ENCODE measurements at places on chromosomes 6 and 20. TPM values are rescaled to one million over a fixed set of nuclear protein-coding genes. Genes with fewer than 3 reads are reported as not detected.
A peak's percentile ranks its signal among the peaks of the same experiment; 100 is the strongest.

DNA sequence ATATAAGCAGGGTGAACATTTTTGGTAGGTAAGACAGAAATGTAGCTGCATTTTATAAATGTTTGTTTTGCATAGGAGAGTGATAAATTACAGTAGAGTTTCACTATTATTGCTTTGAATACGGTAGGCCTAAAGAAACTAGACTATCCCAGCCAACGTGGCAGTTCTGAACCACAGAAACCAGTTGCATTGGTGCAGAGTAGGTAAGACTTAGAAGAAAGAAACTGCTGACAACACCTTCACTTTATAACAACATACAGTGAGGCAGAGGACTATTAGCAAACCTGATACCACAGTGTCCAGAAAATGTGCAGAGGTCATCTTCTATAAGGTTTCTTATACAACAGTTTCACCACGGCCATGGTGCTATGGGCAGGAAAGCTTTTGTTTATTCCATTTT lies 566.1 kb downstream of the KIF16B start:
- no peak overlapping the region for H3K4me3 ChIP-seq
- no peak overlapping the region for H3K27ac ChIP-seq
- H3K36me3 ChIP-seq: no peaks in the 10 kb centered on the region
- no peaks in the 10 kb centered on the region for H3K27me3 ChIP-seq

- no peak overlapping the region for H3K4me3 ChIP-seq
- H3K27me3 ChIP-seq: no peaks in the 10 kb centered on the region
- no peaks in the 10 kb centered on the region for H3K4me1 ChIP-seq
Observed at GRCh38 chr6:140779991-140780596, 1352.6 kb upstream of the GJE1 start.

DNA sequence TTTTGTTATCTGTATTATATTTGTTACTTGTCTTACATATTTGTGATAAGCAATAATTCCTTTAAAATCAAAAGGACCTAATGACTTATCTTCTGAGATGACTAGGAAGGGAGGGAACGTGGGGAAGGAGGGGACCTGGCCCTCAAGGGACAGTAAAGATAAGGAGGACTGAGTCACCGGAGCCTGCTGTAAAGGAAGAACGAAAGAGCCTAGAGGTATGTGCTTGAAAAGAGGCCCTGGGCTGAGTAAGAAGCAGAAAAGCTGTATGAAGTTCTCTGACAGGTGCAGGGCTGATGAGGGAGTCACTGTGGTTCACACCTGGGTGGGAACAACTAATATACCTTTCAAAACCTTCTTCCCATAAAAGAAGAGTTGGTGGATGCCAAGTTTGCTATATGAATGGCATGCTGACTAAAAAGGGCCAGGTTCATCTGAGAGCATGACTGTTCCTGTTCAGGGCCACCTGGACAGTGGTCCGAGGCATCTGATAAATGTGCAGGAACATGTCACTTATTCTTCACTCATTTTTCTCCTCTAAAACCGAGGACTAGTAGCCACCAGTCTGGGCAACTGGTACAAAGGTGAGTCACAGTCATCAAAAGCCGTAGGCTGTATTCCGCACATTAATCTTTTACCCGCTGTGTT lies 111.3 kb downstream of the TNFAIP3 start:
- DNase-seq: no peak
- H3K27me3 ChIP-seq: no peaks in the 10 kb centered on the region
- H3K36me3 ChIP-seq: no peaks in the 10 kb centered on the region

GRCh38 chr6:158850807-158851115 lies 31.6 kb upstream of the EZR start:
- H3K36me3 ChIP-seq: no peaks in the 10 kb centered on the region
- no peaks in the 10 kb centered on the region for H3K4me1 ChIP-seq
- no peak overlapping the region for H3K27ac ChIP-seq
- H3K4me3 ChIP-seq: no peak overlapping the region

DNA sequence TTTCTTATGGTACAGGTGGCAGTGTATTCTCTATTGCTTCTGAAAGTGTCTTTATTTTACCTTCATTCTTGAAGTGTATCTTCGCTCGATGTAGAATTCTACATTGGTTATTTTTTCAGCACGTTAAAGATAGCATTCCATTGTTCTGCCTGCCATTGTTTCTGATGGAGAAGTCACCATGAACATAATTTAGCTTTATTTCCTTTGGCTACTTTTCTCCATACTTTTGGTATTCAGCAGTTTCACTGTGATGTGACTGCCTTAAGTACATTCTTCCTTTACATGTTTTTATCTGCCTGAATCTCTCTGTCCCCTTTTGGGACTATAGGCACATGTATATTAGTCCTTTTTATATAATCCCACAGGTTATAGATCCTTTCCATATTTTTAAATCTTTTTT lies 19.0 kb downstream of the ZNF133 start:
- DNase-seq: no peak
- H3K4me1 ChIP-seq: no peaks in the 10 kb centered on the region
- H3K27me3 ChIP-seq: no peaks in the 10 kb centered on the region
- H3K27ac ChIP-seq: no peak overlapping the region

- H3K4me3 ChIP-seq: no peak overlapping the region
- no peak overlapping the region for H3K27ac ChIP-seq
- H3K4me1 ChIP-seq: no peaks in the 10 kb centered on the region
- H3K36me3 ChIP-seq: no peaks in the 10 kb centered on the region
- H3K27me3 ChIP-seq: no peaks in the 10 kb centered on the region
Observed at GRCh38 chr20:24747881-24748595, 201.0 kb upstream of the CST7 start.

DNA sequence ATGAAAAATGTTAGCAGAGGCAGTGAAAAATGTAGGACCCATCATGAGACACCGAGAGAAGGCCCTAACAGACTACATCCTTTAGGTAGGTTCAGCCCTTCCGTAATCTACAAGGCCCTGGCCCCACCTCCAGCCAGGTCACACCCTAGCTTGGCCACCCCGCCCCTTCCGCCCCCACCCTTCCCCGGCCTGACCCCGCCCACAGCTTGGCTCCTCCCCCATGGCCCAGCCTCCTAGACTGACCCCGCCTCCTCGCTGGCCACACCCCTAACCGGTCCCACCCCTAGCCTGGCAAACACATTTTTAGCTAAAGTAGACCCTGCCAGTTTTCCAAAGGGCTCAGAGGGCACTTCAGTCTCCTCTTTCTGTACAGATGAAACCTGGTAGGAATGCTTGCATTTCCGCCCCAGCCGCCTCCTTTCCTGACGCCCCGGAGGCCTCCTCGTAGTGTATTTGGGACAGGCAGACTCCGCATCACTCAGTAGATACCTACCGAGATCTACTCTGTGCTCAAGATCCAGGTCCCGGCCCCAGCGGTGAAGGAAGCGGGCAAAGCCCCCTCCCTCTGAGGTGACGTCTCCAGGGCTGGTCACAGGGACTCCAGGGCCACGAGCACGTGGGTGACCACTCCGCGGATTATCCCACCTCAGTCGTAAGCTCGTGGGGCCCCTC lies 443.5 kb downstream of the PREX1 start:
- no peaks in the 10 kb centered on the region for H3K36me3 ChIP-seq
- no peak for DNase-seq
- H3K27ac ChIP-seq: no peak overlapping the region
- no peaks in the 10 kb centered on the region for H3K4me1 ChIP-seq

DNA sequence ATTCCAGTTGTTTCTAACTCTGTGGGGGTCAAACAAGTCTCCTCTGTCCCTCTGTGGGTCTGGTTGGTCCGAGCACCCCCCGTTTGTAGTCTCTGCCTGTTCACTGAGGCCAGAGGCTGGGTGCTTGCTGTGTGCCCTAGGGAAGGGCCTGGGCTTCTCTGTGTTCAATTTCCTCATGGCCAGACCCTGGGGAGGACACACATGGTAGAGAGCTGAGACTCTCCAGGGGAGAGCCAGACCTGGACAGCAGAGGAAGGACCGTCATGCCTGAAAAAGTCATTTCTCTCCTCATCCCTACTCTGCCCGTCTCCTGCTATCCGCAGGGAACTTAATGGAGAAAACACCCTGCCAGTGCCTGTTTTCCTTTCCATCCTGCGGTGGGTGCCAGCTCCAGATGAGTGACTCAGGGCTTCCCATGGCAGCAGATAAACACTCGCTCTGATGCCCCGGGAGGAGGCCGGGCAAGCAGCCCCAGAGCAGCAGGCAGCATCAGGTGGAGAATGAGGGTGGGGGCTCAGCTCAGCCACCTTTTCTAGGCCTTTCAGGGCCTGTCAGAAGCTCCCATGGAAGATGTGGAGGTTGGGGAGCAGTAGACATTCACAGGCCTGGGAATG lies 51.9 kb downstream of the SNAI1 start:
- H3K27me3 ChIP-seq: no peaks in the 10 kb centered on the region
- no peak overlapping the region for H3K27ac ChIP-seq
- H3K4me1 ChIP-seq: no peaks in the 10 kb centered on the region
- no peak overlapping the region for H3K4me3 ChIP-seq
- no peaks in the 10 kb centered on the region for H3K36me3 ChIP-seq

GRCh38 chr6:99146711-99147110 lies 199.0 kb upstream of the FBXL4 start:
- no peak overlapping the region for H3K27ac ChIP-seq
- no peak for DNase-seq
- no peaks in the 10 kb centered on the region for H3K36me3 ChIP-seq
- H3K4me3 ChIP-seq: no peak overlapping the region

DNA sequence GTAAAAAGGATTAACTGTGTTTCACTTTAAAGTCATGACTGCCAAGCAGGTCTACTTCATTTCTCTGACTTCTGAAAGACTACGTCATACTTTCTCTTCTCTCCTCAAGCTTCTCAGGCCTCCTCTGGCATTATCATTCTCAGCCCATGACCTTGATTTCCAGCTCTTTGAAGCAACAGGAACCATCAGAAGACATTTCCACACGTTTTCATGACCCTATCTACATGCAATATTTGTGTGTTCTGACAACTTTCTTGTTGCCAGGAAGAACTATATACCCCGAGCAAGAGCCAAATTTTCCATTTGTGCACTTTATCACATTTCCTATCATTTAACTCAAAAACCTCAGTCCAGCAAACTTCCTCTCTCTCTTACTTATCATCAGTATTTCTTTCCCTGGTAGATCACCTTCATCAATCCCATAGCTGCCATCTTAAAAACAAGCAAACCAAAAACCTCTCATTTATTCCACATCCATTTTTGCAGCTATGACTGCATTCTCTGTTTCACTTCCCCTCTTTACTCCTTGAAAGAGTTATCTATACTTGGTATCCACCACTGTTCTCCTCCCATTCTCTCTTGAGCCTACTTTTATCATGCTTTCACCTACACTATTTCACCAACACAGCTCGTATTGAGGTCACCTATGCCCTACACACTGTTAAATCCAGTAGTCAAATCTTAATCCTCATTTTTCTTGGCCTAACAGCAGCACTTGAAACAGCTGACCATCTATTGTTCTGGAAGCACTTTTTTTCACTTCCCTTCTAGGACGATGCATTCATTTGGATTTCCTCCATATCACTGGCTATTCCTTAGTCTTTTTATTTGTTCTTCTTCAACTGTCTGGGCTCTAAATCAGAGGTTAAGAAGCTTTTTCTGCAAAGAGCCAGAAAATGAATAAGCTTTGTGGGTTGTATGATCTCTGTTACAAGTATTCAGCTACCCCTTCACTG lies 47.1 kb downstream of the STX7 start:
- H3K27me3 ChIP-seq: no peaks in the 10 kb centered on the region
- DNase-seq: no peak
- H3K27ac ChIP-seq: no peak overlapping the region

DNA sequence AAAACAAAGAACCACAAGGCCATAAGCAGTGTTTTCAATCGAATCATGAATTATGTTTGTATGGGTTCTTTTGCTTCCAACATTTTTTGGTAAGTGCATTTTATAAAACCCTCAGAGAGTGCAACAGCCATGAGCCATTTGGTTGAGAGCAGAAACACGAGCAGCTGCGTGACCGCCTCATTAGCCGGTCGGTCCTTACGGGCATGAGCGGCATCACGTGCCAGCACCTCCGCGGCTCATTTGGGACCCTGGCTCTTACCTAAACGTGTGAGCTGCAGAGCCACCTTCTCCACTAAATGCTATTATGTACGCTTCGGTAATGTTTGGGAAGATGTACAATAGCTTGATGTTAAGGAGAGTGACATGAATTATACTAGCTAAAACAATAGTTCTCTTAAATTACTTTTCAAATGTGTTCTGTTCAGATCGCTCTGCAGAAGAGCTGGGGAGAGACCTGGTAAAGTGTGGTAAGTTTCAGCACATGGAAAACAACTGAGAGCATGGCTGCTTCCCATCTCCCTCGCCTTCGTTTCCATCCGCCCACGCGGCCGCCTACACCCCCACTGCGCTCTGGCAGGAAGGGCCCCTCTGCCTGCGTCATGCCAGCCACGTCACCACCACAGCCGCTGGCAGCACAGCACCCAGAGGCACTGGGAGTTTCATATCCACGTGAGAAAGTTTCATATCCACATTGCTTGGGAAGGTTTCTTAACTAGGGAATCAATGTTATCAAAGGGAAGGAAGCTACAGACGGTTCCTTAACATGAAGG lies 23.7 kb upstream of the PDE10A start:
- H3K4me3 ChIP-seq: no peak overlapping the region
- no peaks in the 10 kb centered on the region for H3K27me3 ChIP-seq
- H3K27ac ChIP-seq: no peak overlapping the region
- no peak for DNase-seq
- H3K36me3 ChIP-seq: no peaks in the 10 kb centered on the region

GRCh38 chr6:21149470-21149869 lies 444.1 kb upstream of the SOX4 start:
- no peaks in the 10 kb centered on the region for H3K27me3 ChIP-seq
- no peaks in the 10 kb centered on the region for H3K4me1 ChIP-seq
- no peak for DNase-seq

GRCh38 chr6:34223381-34223955 lies 13.2 kb upstream of the HMGA1 start:
- no peaks in the 10 kb centered on the region for H3K27me3 ChIP-seq
- no peak overlapping the region for H3K4me3 ChIP-seq
- peak; percentile 58 for DNase-seq
- H3K36me3 ChIP-seq: no peaks in the 10 kb centered on the region
- peak overlapping the region; percentile 92 for H3K27ac ChIP-seq
- peaks cover 7% of the 10 kb centered on the region for H3K4me1 ChIP-seq

- no peaks in the 10 kb centered on the region for H3K27me3 ChIP-seq
- no peak for DNase-seq
- no peaks in the 10 kb centered on the region for H3K4me1 ChIP-seq
- H3K27ac ChIP-seq: peak overlapping the region; percentile 51
- no peak overlapping the region for H3K4me3 ChIP-seq
- no peaks in the 10 kb centered on the region for H3K36me3 ChIP-seq
Observed at GRCh38 chr6:157222201-157222981, 100.9 kb downstream of the TMEM242 start.

- no peak overlapping the region for H3K4me3 ChIP-seq
- no peak for DNase-seq
- no peaks in the 10 kb centered on the region for H3K36me3 ChIP-seq
- H3K27ac ChIP-seq: no peak overlapping the region
- H3K4me1 ChIP-seq: no peaks in the 10 kb centered on the region
Observed at GRCh38 chr6:41974281-41974825, 32.7 kb upstream of the CCND3 start.

GRCh38 chr20:11267131-11267761 lies 593.4 kb upstream of the JAG1 start:
- H3K36me3 ChIP-seq: no peaks in the 10 kb centered on the region
- H3K4me3 ChIP-seq: no peak overlapping the region
- no peak for DNase-seq
- no peaks in the 10 kb centered on the region for H3K4me1 ChIP-seq
- no peak overlapping the region for H3K27ac ChIP-seq
- no peaks in the 10 kb centered on the region for H3K27me3 ChIP-seq

The ZBP1 gene
- total RNA-seq: 9.8 TPM

The TMC2 gene
- total RNA-seq: not detected

The KIF25 gene
- total RNA-seq: not detected

The TOX2 gene
- total RNA-seq: 2.0 TPM

The TFEB gene
- 17.6 TPM for total RNA-seq

The HEY2 gene
- total RNA-seq: 2.0 TPM

Data from Peyer's patch (tissue), 4 donors.